Subcutaneous adipose tissue (tissue), 4 donors: ENCODE measurements at places on chromosomes 5 and 9. TPM values are rescaled to one million over a fixed set of nuclear protein-coding genes. Genes with fewer than 3 reads are reported as not detected.

Gene PCDHA10
- total RNA-seq = 0.65 TPM

Gene BTNL3
- not detected for total RNA-seq

Gene DMGDH
- 12.6 TPM for total RNA-seq

Gene C5orf22
- 20.9 TPM for total RNA-seq

Gene ADAMTSL1
- 8.5 TPM for total RNA-seq

Gene FGF10
- 35.4 TPM for total RNA-seq

Gene LRRC19
- not detected for total RNA-seq

Gene CTNND2
- total RNA-seq = 8.3 TPM

Gene ALDH1A1
- total RNA-seq = 121 TPM

Gene CDC20B
- not detected for total RNA-seq

Gene HTR1A
- not detected for total RNA-seq

Gene PRELID2
- total RNA-seq = 15.1 TPM

Gene MTMR12
- 96.0 TPM for total RNA-seq

Gene NDUFS4
- 140 TPM for total RNA-seq

Gene SAXO1
- total RNA-seq = not detected

Gene DOCK2
- 101 TPM for total RNA-seq

Gene ABCA2
- total RNA-seq = 20.2 TPM

Gene GGTA1
- 14.0 TPM for total RNA-seq

Gene CYLC2
- total RNA-seq = not detected

Gene FOXD1
- not detected for total RNA-seq

Gene CCDC192
- total RNA-seq = 1.1 TPM

Gene MTAP
- 22.8 TPM for total RNA-seq

Gene DMRT3
- total RNA-seq = not detected

Gene CTXN3
- not detected for total RNA-seq

Gene SPINK13
- not detected for total RNA-seq

Gene ADRA1B
- total RNA-seq = 1.5 TPM

Gene SPATA31D4
- total RNA-seq = not detected

Gene FOXD4L6
- not detected for total RNA-seq

Gene CRB2
- total RNA-seq = not detected

Gene PKD2L2
- total RNA-seq = not detected

Gene PCDHA1
- not detected for total RNA-seq

Gene TOR1B
- 25.1 TPM for total RNA-seq

Gene SLCO6A1
- total RNA-seq = not detected

Gene TICAM2
- total RNA-seq = 2.4 TPM

Gene TMC1
- total RNA-seq = not detected

Gene INSL4
- not detected for total RNA-seq

Gene ZNF366
- 2.6 TPM for total RNA-seq

Gene CD180
- total RNA-seq = 11.0 TPM

Gene TIMD4
- 3.6 TPM for total RNA-seq

Gene PRDM9
- not detected for total RNA-seq

Gene IL13
- total RNA-seq = not detected

Gene GCNT1
- 3.8 TPM for total RNA-seq

Gene FOXD4L3
- not detected for total RNA-seq

Gene RNF183
- total RNA-seq = not detected

Gene SPATA31E1
- total RNA-seq = not detected

Gene TRIM32
- total RNA-seq = 14.4 TPM

Gene FAM78A
- total RNA-seq = 8.2 TPM

Gene PCAT7
- total RNA-seq = not detected

Gene SLC6A19
- not detected for total RNA-seq

Gene FAM153A
- total RNA-seq = 0.38 TPM

Gene POLR3G
- total RNA-seq = 2.9 TPM

Gene ZFP2
- 1.8 TPM for total RNA-seq

Gene GAS1
- total RNA-seq = 53.1 TPM
